ENCODE measurements at places on chromosomes 4 and X. TPM values are rescaled to one million over a fixed set of nuclear protein-coding genes. Genes with fewer than 3 reads are reported as not detected.

DNA sequence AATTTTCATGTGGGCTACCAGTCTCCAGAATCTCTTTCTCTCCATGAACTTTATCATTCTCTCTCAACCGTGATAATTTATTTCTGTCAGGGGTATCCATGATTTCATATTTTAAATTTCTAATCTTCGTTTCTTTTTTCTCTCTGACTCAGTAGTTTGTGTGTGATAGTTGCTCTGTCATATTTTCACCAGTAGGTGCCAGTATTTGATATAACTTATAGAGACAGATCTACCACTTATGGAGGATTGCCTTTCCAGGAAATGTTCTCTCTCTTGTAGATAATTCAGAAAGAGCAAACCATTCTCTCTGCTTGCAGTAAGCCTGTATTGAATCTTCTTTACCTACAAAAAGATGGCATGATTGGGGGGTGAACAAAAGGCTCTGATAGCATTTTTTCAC lies 79.3 kb upstream of the DYNLT3 start:
- DNase-seq = no peak

DNA sequence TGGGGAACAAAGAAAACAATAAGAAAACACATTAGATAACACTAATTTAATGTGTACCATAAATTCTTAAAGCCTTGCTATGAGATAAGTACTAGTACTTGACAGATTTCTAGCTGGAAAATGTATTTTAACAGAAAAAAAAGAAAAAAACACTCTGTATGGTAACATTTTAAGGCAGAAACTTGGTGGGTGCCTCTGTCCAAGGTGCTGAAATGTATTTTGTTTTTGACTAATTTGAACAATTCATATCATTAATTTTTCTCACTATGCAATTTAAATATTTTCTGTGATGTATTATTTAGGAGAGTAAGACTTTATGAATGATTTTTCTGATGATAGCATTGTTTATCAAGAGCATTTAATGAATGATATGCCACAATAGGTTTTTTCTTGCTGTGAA lies 107.5 kb downstream of the GABRG1 start:
- no peak for DNase-seq

DNA sequence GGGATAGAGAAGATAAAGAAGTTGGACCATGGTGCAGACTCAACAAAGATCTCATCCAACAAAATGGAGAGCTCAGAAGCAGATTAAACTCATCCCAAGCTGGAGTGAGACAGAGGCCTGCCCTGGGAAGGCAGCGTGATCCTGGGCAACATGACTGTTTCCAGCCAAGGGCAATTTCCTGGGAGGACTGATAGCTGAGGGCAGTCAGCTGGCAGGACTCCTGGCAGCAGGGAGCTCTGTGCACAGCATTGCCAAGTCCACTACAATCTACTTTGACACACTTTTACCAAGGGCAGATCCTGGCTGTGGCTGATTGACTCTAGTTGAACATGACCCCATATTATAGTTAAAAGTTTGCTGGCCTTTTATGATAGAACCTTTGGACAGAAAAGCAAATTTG lies 357.3 kb upstream of the RASGEF1B start:
- no peak for DNase-seq

DNA sequence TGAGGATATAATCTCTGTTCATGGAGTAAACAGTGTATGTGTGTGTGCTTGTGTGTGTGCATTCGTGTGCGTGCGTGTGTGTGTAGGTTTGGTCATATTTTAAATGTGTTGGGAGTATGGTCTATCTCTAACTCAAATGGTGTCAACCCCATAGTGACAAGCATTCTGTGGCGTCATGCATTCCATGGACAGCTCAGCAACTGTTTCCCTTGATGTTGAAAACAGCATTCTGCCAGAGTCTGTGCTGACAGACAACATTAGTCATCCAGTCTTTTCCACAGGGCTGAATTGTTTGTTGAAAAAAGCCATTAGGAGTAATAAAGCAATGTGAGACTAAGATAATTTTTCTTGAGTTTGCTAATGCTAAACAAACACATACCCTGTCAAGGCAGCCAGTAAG lies 706.6 kb downstream of the PCDH19 start:
- no peak for DNase-seq

DNA sequence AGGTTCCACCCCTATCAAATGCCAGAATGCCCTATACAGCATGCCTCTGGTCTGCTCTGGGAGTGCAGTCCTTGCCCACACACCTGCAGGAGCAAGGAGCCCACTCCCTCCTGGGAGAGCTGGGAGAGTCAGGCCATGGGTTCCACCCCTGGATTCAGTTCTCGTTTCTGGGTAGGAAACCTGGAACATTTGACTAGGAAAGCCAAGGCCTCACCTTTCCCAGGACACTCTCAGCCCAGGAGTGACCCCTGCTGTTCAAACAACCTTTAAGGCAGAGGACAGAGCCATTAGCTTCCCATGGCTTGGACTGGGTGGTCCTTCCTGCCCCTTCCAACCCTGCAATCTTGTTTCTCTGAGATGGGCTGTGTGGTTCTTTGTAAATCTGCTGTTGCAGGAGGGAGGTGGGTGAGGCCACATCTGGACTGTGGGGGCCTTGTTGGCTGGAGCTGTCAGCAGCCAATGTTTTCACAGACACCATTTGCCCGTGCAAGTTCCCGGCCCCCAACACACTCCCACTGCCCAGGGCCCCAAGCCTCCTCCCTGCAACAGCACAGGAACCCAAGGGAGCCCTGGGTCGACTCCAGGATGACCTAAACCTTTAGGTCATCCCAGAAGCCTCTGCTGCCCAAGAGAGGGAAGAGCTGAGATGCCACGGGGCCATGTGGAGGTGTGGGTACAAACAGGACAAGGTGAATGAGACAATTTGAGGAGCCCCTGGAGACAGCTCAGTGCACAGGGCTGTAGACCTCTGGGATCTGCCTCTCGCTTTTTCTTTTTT lies 104.4 kb downstream of the PJA1 start:
- DNase-seq = no peak

DNA sequence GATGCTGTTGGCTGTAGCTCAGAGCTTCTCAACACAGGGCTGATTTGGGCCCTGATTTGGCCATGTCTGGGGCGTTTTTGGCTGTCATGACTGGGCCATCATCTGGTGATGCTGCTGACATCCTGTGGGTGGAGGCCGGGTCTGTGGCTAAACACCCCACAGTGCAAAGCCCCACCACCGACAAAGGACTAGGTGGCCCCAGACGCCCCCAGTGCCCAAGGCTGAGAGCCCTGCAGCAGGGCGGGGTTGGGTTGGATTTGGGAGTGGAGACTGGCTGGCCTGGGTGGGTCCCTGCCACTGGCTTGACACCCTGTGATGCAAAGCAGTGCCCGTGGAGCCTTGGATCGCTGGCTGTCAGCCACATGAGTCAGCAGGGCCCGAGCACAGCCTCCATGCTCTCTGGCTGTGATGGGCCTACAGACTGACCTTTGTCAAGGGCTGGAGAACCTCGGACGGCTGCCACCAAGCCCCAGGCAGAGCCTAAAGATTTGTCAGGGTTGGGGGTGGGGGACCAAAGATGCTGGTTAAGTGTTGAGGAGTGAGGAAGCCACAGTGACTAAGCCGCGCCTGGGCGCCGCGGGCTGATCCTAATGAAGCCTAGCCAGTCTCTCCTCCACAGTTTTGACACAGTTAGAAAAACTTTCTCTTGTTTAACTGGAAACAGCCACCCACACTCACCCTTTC lies 28.3 kb downstream of the CYTL1 start:
- no peak for DNase-seq

GRCh38 chr4:92060333-92060732 lies 243.4 kb upstream of the GRID2 start:
- no peak for DNase-seq

DNA sequence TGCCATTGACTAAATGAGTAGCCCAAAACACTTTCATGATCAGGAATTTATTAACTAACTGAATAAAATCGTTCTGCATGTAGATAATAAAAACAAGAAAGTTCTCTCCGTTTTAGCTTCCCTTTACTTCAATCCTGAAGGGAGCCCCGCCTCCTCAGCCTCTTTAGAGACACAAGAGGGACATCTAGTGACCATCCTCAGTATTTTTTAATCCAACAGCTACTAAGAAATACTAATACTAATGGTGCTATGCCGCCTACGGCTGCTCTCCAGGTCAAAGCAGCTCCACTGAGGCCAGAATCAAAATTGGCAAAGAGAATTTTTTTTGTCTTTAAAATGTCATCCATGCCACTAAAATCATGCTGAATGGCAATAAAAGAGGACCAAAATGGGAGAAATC lies 3.2 kb upstream of the PCDH19 start:
- no peak for DNase-seq

DNA sequence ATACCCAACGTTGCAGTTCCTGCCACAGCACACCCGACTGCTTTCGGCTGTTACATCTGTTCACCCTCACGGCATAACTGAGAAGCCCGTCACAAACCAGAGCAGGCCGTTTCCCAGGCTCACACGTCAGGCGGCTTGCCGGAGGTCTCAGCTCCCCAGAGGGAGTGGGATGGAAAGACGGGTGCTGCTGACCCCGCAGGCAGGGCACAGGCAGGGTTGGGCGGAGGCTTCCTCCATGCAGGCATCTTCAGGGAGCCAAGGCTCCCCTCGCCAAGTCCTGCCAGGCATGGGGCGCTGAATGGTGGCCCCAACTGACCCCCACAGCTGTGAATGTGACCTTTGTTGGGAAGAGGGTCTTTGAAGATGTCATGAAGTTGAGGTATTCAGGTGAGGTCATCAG lies 57.5 kb downstream of the ACOX3 start:
- DNase-seq = no peak

DNA sequence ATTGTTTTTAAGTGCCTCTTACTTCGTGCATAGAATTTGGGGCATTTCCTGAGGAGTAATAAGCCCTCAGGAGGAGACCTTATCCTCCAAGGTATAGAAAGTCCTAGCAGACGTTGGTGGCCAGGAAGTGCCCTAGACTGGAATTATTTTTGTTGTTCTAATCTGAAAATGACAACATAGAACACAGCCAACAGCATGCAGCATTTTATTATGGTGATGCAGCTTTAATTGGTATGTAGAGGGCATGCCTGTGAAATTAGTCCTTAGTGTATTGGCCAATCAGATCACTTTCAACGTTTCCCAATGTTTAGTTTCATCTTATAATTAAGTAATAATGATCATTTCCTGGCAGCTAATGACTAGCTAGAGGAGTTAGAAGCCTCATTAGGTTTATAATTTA lies 199.2 kb downstream of the SHROOM3 start:
- no peak for DNase-seq

- no peak for DNase-seq
Observed at GRCh38 chr4:119692001-119692400, 63.4 kb upstream of the PDE5A start.

DNA sequence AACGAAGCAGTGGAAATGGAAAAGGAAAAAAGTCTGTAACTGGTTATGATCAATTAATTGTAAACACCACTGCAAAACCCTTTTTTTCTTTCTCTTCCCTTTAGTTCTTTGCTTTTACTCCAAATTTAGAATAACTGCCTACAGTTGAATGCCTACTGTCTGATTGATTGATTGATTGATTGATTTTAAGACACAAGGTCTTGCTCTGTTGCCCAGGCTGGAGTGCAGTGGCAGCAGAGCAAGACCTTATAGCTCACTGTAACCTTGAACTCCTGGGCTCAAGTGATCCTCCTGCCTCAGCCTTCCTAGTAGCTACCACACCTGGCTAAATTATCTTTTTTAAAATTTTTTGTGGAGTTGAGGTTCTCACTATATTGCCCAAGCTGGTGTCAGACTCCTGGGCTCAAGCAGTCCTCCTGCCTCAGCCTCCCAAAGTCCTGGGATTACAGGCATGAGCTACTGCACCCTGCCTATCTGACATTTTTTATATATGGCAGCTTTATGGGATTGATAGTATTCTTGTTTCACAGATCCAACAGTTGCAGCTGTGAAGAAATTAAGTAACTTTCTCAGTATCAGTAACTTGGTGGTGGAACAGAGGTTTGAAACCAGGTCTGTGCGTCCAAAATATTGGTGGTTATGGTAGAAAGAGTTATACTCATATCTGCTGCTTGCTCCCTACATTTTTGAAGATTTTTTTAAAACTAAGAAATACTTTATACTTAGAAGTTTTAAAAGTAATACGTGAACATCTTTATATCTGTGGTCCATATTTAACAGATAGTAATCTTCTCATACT lies 12.4 kb downstream of the UBE2K start:
- DNase-seq = no peak

- DNase-seq = no peak
Observed at GRCh38 chrX:15497865-15498264, 2.7 kb upstream of the BMX start.

DNA sequence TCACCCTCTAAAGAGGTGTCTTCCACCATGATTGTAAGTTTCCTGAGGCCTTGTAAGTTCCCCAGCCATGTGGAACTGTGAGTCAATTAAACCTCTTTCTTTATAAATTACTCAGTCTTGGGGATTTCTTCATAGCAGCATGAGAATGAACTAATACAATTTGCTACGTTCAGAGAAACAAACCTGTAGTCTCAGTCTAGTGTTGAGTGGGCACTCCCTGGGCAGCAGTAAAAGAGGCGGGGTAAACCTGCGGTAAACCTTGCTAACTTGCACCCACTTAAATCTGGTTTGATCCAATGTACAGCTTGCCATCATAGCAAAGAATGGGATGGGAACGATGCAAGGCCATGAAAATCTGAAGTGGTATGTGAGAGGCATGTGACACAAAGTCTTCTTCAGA lies 22.4 kb downstream of the GRXCR1 start:
- no peak for DNase-seq

GRCh38 chr4:107689912-107690587 lies 30.0 kb downstream of the PAPSS1 start:
- DNase-seq = no peak

HSFX2 gene
- 0.51 TPM for total RNA-seq

ZNF157 gene
- 1.2 TPM for total RNA-seq
